ENCODE measurements at places on chromosomes 1 and 21. TPM values are rescaled to one million over a fixed set of nuclear protein-coding genes. Genes with fewer than 3 reads are reported as not detected.

DNA sequence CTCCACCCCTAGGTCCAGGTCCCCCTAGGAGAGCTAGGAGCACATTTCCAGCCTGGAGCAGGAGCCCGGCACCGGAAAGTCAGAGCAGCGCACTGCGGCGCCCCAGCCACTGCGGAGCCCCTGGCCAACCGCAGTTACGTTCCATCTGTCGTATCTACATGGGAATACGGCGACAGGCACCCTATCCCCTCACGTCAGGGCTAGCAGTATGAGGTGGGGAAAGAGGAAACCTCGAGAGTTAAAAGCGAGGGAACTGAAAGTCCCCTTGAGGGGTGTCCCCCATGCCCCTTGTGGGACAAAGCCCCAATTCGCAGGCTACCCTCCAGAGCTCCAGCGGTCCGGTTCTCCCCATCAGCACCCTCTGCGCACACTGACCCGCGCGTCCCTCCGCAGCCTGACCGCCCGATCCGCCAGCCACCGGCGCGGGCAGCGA, 995 bp downstream of the COLGALT2 start:
- peak; percentile 43 for DNase-seq

The PALMD gene
- 0.40 TPM for total RNA-seq

DNA sequence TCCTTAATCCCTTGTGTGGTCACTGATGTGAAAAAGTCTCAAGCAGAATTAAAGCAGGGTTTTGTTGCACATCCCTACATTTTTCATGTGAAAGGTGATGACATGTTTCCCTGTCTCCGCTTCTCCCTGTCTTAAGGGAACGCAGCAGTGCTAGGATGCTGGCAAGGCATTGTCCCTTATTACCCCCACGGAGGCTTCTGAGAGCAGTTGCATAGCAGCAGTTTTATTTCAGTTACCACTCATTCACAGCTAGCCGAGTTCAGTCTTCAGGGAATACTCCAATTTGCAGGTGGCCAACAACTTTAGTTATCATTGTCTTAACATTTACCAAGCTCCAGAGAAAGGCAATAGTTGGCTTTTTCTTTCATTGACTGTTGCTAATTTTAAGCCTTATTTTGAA, 89.1 kb downstream of the CLEC20A start:
- DNase-seq = no peak

DNA sequence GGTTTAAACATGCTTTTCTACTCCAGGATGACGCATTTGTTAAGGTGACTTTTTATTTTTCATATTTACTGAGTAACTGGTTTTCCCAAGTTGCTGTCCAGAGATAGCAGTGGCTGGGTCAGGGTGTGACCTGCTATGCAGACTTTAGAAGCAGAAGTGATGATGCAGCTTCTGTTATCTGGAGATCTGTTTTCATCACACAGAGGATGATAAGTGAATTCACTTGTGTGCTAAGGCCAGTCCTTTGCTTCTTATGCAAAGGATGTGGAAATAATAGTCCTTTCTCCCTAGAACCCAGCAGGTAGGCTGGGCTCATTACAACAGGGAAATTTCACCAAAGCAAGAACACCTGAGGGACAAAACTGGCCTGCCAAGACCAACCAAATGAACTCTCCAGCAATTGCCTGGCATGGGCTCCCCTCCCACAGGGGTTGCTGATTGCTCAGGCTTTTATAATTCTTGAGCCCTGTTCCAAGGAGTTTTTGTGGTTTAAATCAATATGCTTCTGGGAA, 97.8 kb upstream of the LPGAT1 start:
- no peak for DNase-seq

The LYPD8 gene
- 2.3 TPM for total RNA-seq

DNA sequence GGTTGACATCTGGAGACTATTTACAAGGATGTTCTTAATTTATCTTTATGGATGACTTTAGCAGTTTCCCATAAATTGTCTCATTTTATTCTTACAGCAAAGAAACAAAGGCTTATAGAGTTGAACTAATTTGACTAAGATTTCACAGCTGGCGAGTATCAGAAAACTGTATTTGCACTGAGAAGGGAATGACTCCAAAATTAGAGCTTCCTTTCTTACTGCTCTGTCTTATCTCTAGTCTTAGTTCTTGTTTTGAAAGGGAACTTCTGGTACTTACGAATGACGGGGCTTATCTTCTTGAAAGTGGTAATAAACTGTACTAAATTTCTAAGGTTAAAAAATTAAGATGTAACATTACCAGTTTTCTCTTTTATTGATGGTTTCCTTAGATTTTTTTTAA, 13.6 kb downstream of the CNST start:
- no peak for DNase-seq

The ASTN1 gene
- not detected for total RNA-seq

DNA sequence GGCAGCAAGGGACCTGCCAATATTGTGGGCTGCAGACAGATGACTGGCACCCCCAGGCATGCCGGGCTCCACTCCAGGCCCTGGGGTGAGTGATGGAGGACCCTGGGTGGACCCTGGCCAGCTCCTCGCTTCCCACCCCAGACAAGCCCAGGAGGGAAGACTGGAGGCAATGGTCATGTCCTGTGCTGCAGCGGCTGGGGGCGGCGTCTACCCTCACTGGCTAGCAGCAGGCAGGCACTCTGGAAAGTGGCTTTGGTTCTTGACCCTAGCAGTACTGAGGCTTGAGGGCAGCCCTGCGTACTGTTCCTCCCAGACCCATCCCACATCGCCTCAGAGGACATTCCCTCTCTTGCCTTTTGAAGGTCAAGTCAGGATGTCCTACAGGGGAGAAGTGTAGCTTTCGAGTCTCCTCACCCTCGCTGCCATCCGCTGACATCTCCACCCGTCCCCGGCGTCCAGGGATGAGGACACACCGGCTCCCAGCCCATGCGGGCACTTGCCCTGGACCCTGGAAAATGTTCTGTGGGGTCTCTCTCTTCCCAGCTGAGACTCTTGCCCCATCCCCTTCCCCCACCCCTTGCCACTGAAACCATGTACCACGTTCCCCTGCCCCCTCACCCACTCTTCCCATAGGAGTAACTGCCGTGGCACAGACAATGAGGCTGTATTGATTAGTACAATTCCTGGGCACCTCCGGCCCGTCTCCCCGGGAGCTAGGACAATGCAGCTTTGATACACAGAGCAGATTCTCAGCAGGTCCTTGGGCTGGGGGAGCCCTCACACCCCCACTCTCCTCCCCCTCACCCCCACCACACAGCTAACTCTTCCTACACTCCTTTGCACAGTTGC, 15.0 kb downstream of the SLC6A9 start:
- DNase-seq = no peak

The ZSCAN20 gene
- total RNA-seq = 5.1 TPM

DNA sequence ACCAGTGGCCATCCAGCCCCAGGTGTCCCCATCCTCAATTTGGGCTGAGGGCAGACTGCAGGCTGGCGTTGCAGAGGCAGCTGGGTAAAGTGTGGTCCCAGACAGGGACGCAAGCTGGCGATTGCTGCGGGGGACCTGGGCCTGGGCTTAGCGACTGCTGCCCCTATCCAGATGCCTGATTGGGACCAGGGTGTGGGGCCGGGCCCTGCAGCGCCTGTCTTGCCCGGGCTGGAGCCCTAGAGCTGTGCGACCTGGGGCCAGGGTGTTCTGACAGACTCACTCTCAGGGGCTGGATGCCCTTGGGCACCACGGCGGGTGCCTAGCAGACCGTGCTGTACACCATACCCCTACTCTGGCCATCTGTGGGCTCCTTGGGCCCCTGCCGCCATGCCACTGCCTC, 16.2 kb upstream of the FAAP20 start:
- no peak for DNase-seq

GRCh38 chr1:203283597-203283996, 21.7 kb upstream of the BTG2 start:
- no peak for DNase-seq

The ZC3H12A gene
- total RNA-seq = 3.4 TPM

The SLC37A1 gene
- 7.2 TPM for total RNA-seq

The CRYAA gene
- total RNA-seq = not detected

- no peak for DNase-seq
Observed at GRCh38 chr1:87338566-87338965, 9.9 kb downstream of the LMO4 start.

DNA sequence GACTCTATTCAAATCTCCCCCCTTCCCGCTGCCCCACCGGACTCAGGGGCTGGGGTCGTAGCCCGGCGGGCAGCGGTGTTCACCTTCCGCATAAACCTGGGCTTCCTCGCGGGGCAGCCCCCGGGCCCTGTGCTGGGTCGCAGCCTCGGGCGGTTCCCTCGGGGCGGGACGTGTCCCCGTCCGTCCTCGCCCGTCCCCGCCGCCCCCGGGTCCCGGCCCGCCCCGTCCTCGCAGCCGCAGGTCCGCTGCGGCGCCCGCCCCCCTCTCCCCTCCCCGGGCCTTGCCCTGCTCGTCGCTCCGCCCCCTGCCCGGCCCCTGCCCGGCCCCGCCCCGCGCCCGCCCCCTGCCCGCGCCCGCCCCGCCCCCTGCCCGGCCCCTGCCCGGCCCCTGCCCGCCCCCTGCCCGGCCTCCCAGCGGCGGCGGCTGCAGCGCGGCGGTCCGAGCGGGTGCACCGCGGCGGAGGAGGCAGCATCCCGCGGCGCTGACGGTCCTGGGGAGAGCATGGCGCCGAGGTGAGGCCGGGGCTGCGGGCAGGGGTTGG, at the start of gene COL18A1:
COL18A1 (plus strand) TSS at position 436 of the 541 bp plus-strand sequence; CDS start at position 502, 66 bp downstream.
- DNase-seq = peak; percentile 13

DNA sequence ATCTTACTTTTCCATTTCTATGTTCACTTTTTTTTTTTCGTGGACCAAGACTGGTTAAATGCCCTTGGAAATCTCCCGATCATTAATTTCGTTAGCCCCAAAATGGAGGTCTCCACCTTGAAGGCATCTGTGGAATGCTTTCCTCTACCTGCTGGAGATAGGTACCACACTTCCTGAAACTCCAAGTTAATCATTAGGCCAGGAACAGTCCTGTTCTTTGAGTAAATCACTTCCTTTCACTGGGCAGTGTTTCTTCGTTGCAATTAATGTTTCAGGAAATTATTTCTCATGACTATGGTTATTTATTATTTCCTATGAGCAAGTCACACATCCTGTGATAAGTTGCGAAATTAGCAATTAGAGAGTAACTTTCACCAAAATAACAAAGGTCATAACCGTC, 225.2 kb upstream of the LYPLAL1 start:
- no peak for DNase-seq
